Muscle of leg (tissue), 16 donors: ENCODE measurements at places on chromosomes 4 and X. TPM values are rescaled to one million over a fixed set of nuclear protein-coding genes. Genes with fewer than 3 reads are reported as not detected.

DNA sequence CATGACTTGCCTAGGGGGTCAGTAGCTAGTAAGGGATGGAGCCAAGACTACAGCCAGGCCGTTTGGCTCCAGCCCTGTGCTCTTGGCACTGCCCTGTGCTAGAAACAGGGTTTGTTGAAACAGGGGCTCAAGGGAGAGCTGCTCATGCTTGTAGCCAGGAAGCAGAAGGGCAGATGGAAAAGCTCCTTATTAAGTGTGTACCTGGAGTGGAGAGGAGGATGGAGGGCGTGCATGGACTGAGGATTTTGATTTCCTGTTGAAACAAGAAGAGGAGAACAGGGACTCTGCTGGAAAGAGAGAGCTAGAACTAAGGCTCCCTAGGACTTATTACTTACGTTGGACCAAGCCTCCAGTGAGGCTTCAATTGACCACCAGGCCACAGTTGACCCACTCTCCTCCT lies 363.0 kb downstream of the MID1IP1 start:
- DNase-seq: no peak

DNA sequence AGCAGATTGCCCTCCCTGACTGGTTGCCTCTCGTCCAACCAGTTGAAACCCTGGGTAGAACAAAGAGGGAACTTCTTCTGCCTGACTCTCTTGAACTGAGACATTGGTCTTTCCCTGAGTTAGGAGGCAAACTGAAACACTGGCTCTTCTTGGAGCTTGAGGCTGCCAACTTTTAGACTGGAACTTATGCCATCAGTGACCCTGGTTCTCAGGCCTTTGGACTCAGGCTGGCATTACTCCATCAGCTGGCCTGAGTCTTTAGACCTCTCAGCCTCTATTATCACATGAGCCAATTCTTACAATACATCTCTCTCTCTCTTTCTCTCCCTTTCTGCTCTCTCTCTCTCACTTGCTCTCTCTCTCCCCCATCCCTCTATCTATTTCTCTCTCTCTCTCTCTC lies 86.4 kb downstream of the EMCN start:
- DNase-seq: no peak

The NUDT11 gene
- polyA plus RNA-seq: 5.1 TPM

The SASH3 gene
- polyA plus RNA-seq: 2.9 TPM

The TASL gene
- polyA plus RNA-seq: 0.63 TPM
